Daoy (cell line): ENCODE measurements at places on chromosomes 11 and 22.
A peak's percentile ranks its signal among the peaks of the same experiment; 100 is the strongest.

DNA sequence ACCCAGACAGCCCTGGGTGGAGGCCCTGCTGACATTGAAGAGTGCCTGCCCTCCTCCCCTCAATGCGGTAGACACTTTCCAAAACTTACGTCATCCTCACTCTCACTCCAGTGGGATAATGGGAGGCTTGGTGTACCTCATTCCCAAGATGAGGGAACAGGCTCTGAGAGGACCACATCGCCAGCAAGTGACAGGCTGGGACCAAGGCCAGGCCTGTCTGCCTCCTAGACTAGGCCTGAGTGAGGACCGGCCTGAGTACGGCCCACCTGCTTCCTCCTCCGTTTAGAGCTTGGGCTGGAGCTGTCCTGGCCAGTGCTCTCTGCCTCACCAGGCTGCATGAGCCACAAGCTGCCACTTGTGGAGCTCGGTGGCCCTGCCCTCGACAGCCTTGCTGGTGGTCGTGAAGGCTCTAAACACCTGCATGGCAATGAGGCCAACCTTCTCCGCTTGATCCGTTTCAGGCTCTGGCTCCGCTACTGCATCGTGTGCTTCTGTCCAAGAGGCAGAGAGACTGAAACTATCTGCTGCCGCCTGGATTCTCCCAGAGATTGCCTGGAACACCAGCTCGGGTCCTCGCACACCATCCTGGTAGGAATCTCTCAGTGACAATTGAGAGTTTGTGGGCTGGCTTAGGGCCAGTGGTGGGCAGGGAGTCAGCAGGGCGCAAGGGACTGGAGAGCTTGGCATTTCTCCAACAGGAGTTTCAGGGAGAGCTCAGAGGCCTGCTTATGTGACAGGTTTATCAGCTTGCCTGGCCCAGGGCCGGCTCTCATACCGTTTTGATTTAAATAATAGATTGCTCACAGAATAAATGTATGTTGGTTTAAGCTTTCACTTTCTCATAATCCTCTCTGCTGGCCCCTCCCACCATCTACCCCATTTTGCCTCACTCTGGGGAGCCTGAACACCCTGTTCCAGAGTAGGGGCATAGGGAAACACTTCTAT is 9.4 kb downstream of the LRRC75B start:
- peak; percentile 56 for DNase-seq

GRCh38 chr11:65051398-65051858 is 6.9 kb downstream of the NAALADL1 start:
- peak; percentile 22 for DNase-seq

- no peak for DNase-seq
These were observed 247.8 kb upstream of the ZC3H12C start for GRCh38 chr11:109845437-109845836.

DNA sequence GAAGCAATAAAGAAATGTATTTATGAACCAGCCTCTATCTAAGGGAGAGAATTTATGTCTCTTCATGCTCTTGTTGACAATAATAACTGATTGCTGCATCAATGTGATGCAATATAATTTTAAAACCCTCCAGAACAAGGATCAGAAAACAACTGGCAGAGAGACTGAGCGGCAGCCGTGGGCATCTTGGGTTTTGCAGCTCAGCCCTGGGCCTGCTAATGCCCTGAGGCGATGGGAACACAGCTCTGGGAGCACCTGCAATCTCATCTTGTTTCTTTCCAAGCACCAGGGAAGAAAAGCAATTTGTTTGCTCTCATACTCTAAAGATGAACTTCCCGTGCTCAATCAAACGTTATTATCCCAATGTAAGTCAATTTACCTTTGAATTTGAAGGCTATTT is 245.7 kb downstream of the ST3GAL4 start:
- DNase-seq = no peak

GRCh38 chr22:20514658-20515406 is 7.4 kb downstream of the MED15 start:
- DNase-seq = peak; percentile 74

DNA sequence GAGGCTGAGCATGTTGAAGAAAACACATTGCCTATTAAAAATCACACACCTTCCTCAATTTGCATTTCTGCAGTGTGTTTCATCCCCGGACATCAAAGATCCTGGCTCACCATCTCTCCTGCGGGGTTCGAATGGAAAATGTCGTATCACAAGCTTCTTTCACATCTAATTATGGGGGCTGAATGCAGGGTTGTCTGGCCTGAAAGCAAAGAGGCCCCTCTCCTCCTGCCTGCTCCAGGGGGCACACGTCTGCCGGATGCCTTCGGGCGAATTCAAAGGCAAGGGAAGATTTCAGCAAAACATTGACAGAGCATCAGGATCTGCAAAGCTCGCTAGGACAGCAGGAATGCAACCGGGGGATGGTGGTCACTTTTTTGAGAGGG is 1447.7 kb downstream of the TBC1D22A start:
- DNase-seq = no peak

DNA sequence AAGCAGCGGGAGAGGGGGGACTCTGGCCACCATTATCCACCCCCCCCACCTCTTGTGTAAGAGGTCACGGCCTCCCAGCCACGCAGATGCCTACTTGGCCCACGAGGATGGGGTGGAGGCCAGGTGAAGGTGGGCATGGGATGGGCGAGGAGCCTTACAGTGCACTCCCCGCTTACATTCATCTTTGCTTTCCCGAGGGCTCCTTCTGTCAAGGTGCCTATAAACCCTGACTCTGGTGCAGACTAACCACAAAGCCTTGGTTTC is 13.1 kb downstream of the NPTXR start:
- DNase-seq = no peak

DNA sequence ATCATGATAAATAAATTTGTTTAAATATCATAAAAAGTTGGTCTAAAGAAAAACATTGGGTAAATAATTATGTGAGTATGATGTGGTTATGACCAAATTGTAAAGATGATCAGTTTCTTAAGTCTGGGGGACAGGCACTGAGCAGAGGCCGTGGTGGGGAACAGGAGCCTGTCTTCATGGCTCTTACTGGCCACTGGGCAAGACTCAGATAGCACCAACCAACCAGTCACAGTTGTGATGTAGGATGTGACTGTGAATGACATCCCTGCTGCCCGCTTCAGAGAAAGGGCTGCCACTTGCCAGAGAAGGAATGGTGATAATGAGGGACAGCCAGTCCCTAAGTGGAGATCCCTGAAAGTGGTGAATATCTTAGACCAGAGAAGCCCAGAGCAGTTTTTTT is 7.0 kb downstream of the PTPRJ start:
- no peak for DNase-seq

DNA sequence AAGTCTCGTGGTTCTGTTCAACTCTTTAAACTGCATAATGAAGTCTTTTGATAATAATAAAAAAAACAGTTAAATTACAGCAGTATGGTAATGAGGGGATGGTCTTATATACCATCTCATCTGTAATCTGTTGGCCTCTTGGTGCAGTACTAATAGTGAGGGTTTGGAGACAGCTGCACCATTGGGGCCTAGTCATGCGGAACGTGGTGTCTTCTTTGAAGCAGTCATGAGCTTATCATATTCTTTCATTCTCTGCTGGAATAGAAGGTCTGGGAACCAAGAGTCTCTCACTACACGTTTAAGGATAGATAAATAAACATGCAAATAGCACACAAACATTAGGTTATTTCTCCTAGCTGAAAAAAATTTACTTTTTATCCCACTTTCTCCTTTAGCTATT is 40.9 kb upstream of the OR9Q1 start:
- DNase-seq = no peak

- peak; percentile 32 for DNase-seq
These were observed 216.3 kb downstream of the DDX10 start for GRCh38 chr11:108881131-108881530.

DNA sequence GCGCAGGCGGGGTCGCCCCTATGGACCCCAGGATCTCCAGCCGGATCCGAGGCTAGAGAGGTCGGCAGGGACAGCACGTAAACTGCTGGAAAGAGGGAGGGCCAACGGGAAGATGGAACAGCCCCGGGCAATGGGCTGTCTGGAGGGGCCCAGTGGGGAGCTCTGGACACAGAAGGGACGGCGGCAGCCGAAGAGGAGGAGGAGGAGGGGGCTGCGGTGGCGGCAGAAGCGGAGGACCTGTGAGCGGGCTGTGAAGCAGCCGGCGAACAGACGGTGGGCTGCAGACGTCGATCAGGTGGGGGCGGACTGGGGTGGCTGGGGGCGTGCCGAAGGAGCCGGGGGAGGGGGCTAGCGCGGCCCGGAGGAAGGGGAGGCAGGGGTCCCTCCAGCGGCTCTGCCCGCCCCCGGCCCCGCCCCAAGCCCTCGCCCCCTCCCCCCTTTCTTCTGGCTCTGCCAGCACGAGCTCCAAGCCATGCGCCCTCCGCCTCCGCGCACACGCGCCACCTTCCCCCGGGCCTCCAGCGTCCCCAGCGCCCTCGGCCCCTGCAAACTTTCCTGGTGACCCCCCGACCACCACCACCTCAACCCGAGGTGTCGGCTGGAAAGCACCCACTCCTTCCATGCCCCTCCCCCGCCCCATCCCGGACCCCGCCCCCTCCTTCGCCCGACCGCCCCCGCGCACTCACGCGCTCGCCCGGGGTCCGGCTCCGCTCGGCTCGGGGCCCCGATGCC is 432 bp downstream of the TNKS1BP1 start:
- peak; percentile 39 for DNase-seq

DNA sequence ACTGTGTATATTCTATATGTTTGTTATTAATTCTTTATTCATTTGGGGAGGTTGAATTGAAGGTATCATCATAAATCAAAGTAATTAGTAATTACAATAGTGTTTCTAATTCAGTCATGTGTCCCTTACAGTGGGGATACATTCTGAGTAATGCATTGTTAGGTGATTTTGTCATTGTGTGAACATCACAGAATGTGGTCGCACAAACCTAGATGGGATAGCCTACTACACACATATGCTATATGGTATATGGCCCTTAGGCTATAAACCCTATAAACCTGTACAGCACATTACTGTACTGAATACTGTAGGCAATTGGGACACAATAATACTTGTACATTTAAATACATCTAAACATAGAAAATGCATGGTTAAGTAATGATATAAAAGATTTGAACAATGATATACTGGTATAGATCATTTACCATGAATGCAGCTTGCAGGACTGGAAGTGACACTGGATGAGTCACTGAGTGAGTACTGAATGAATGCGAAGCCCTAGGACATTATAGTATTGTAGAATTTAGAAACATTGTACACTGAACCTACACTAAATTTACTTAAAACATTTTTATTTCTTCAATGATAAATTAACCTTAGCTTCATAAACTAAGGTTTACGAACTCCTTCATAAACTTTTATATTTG is 936.2 kb upstream of the CHORDC1 start:
- DNase-seq = no peak

DNA sequence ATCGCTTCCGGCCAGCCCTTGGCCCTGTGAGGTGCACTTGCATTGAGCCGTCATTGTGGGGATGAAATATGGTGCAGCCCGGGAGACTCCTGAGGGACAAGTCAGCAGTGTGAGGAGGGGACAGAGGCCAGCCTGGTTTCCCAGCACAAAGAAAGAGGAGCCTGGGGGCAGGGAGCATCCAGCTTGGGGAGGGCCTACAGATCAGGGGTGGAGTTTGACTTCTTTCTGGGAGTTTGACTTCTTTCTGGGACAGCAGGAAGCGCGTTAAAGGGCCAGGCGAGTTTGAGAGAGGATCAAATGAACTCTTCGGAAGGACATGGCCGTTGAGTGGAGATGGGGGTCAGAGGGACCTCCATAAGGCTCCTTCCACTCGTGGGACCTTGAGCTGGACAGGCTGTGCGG is 91.9 kb downstream of the LRRC32 start:
- DNase-seq = no peak

GRCh38 chr11:8223513-8223900 is 40.2 kb downstream of the LMO1 start:
- no peak for DNase-seq

DNA sequence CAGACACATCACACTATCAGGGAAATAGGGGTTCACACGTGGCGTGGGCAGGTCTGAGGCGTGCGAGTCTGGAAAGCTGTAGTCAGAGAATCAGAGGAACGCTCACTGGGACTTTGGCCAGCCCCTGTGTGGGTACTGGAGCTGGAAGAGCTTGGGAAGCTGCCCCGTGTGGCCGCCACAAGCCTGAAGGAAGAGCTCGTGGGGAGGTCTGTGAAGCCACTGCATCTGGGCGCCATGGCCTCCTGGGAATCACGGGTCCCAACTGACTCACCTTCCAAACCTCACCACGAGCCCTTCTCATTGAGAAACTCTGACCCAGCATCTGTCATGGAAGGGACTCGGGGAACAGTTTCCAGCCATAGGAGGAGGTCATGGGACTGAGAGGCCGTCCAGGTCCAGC is 5.9 kb upstream of the MRGPRF start:
- DNase-seq = peak; percentile 21

DNA sequence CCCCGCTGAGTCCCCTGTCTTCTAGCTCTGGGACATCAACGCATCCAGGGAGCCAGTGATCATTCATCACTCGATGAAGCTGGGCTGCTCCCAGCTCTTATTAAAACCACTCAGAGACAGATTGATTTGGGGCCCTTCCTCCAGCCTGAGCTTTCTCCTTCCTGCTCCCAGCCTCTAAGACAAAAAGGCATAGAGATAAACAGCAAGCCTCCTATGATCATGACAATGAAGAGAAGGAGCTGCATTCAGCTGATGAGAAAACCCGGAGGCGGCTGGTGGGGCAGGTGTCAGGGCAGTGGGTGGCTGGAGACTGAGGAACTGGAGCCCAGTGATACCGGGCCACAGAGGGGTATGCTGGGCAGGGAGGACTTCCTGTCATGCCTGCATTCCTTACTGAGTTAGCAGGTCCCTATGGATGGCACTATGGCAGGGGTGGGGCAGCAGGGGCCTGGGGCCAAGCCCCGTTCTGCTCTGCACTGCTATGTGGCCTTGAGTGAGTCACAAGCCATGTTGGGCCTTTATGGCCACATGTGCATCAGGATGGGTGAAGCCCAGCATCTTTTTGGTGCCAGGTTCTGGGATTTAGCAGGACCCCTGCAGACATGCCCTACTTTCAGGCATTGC is 20.2 kb downstream of the PVALB start:
- DNase-seq = no peak

DNA sequence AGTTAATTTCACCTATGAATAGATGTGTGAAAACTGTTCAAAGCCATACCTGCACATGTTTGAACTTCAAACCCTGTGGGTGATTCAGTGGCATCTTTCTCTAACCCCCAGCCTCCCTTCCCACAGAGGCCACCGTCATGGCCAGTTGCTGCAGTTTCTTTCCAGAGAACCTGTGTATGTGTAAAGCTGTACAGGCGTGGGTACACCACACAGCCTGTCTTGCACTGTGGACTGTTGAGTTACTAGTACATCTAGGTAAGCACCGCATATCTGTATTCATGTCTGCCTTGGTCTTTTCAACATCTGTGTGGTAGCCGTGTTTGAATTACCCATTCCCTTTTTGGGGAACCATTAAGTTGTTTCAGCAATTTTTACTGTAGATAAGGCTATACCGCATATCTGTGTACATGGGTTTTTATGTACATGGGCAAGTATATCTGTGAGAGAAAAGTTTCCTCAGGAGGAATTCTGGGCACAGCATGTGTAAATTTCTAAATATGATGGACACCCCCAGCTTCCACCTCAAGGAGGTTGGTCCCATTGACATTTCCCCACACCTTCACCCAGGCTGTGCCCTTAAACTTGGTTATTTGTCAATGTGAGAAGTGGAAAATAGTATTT is 13.9 kb downstream of the NEAT1 start:
- no peak for DNase-seq
